Naive thymus-derived CD8-positive, alpha-beta T cell (primary cell): ENCODE measurements at places on chromosomes 5 and 9. TPM values are rescaled to one million over a fixed set of nuclear protein-coding genes. Genes with fewer than 3 reads are reported as not detected.

The TMEM252 gene
- not detected for total RNA-seq

DNA sequence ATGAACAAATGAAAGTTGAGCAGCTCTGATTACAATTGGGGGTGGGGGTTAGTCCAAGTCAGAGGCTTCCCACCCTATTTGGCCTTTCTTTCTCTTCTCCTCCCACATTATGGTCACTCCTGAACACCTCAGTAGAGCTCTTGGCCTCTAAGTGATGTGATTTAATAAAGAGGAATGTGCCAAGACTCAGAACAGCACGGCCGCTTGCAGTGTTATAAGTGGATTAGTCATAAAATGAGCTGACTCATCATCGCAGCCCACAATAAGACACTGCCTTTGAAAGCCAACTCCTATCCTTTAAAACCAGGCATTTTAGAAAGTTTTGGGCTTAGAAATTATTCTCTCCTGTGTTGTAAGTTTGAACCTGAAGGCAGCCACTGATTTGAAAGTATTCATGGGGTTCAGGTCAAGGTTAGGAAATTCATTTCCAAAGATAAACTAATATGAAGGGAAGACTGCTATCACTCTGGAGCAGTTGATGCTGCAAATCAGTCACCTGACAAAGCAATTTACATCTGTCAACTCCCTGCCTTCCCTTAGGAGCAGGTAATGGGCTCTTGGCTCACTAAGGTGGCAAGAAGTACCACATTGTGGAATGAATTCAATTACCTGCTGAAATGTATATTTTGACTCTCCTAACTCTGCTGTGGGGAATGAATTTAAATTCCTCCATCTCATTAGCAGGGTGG, 283.6 kb upstream of the NMUR2 start:
- DNase-seq, result no peak
- H3K4me1 ChIP-seq, result no peaks in the 10 kb centered on the region
- H3K27me3 ChIP-seq, result no peaks in the 10 kb centered on the region
- H3K36me3 ChIP-seq, result no peaks in the 10 kb centered on the region

- no peaks in the 10 kb centered on the region for H3K4me1 ChIP-seq
- no peak for DNase-seq
- H3K4me3 ChIP-seq, result no peak overlapping the region
- H3K27ac ChIP-seq, result no peak overlapping the region
- no peaks in the 10 kb centered on the region for H3K36me3 ChIP-seq
These were observed 109.9 kb downstream of the NUDT12 start for GRCh38 chr5:103452666-103453065.

DNA sequence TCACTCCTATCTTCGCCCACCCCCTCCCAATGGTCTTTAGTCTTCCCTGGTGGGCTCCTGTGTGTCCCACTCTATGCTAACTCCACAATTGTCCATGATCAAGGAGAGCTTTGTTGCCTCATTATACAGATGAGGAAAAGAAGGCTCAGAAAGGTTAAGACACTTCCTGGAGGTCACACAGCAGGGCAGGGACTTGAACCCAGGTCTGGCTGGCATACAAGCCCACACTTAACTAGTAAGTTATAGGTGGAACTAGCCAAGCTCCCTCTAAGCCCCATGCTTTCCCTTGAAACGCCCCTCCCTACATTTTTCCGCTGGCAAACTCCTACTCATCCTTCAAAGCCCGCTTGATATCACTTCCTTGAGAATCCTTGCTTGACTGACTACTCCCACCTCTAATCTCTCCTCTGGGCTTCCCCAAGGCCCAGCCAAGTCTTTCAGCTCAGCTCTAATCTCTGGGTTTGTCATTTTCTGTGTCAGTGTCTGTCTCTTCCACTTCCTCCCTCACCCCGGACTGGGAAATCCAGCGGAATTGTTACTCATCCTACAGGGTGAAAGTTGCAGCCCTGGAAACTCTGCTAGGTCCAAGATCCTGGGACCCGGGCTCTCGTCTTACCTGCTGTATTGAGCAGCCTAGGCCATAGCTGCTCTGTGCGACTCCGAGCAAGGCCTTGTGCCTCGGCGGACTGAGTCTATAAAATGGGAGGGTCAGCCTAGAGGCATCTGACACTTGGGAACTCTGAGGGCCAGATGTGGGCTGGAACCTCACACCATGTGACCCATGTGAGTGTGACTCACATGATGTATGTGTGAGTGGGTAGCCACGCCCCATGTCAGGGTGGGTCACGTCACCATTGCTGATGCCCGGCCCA, 144.5 kb downstream of the GAPVD1 start:
- H3K36me3 ChIP-seq, result no peaks in the 10 kb centered on the region
- H3K4me3 ChIP-seq, result no peak overlapping the region
- peaks cover 23% of the 10 kb centered on the region for H3K4me1 ChIP-seq
- H3K27me3 ChIP-seq, result peaks cover 16% of the 10 kb centered on the region

GRCh38 chr5:1732238-1732941, 67.2 kb downstream of the MRPL36 start:
- no peak for DNase-seq
- peak overlapping the region; percentile 44 for H3K27ac ChIP-seq
- H3K4me1 ChIP-seq, result no peaks in the 10 kb centered on the region
- no peak overlapping the region for H3K4me3 ChIP-seq

- peaks cover 20% of the 10 kb centered on the region for H3K4me1 ChIP-seq
- H3K27me3 ChIP-seq, result no peaks in the 10 kb centered on the region
- H3K36me3 ChIP-seq, result no peaks in the 10 kb centered on the region
- no peak overlapping the region for H3K27ac ChIP-seq
- peak; percentile 55 for DNase-seq
These were observed 221.1 kb downstream of the FANCC start for GRCh38 chr9:95096381-95096780.

The IL17B gene
- not detected for total RNA-seq
